Glomerular endothelial cell (primary cell): ENCODE measurements at places on chromosomes 7 and 10. TPM values are rescaled to one million over a fixed set of nuclear protein-coding genes. Genes with fewer than 3 reads are reported as not detected.
A peak's percentile ranks its signal among the peaks of the same experiment; 100 is the strongest.

LDB3 gene
- total RNA-seq: not detected in 2 replicates

CWF19L1 gene
- total RNA-seq: 14.2 and 28.3 TPM in 2 replicates

PRSS1 gene
- not detected in 2 replicates for total RNA-seq

DNA sequence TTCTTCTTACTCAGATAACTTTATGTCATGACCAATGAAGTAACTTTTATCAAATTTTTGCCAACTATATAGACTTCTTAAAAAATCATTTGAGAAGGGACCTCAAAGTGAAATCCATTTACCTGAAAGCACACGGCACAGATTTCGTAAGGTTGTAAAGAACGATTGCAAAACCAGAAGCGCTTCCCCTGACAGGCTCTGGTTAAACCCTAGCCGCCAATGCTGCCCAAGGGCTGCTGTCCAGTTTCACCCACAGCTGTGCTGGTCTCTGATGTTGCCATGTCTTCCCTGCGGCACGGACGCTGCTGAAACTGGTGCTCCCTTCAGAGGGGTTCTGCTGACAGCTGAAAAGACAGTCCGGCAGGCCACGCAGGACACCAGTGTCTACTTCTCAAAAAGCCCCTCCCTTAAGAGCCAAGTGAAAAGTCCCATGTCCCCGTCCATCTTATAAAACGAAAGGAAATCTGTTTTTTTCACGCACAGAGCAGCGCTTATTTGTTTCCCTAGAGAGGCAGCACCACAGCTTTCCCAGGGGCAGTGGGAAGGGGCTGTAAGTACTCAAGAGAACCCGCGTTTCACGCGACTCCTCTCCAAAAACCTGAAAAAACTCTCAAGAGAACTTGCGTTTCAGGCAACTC lies 32.5 kb downstream of the GNA12 start:
- DNase-seq: no peak

DNA sequence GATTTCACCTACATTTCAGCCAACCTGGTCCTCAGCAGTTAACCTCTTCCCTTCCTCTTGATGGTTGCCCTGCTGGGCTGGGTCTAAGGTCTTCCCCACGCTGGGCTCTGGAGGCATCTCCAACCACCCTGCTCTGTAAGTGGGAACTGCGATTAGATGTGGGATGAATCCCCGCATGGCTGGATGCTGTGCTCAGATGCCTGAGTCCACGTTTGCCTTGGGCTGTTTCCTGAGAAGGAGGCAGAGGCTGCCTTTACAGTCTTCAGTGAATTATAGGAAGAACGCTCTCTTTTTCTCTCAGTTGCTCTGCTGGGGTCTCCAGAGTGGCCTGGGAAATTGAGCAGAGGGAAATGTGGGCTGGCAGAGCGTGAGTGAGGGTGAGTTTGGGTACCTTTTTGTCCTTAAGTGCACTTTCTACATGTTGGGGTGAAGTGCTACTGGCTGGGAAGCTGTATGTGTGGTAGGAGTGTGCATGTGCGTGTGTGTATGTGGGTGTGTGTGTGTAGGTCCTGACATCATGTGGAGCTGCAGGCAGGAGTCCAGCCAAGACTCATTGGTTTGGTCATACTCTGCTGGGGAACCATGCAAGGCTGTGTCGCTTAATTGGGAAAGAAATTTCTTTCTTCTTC lies 1.5 kb downstream of the GIMAP8 start:
- DNase-seq: no peak

GDF2 gene
- not detected in 2 replicates for total RNA-seq

ZNF25 gene
- 5.0 and 5.3 TPM in 2 replicates for total RNA-seq

OGDHL gene
- 0.58 TPM in 1 of 2 replicates, not detected in the other for total RNA-seq

ZNF727 gene
- total RNA-seq: not detected in 2 replicates

GRCh38 chr7:47636433-47637175 lies 54.7 kb upstream of the TNS3 start:
- DNase-seq: no peak

GRCh38 chr10:28984431-28984830 lies 304.4 kb upstream of the LYZL1 start:
- peak; percentile 57 for DNase-seq

GRCh38 chr7:131471250-131472004 lies 85.0 kb downstream of the PODXL start:
- no peak for DNase-seq

- DNase-seq: no peak
These were observed 45.7 kb downstream of the BPGM start for GRCh38 chr7:134692344-134692705.

FRA10AC1 gene
- total RNA-seq: 6.9 and 19.0 TPM in 2 replicates

DNA sequence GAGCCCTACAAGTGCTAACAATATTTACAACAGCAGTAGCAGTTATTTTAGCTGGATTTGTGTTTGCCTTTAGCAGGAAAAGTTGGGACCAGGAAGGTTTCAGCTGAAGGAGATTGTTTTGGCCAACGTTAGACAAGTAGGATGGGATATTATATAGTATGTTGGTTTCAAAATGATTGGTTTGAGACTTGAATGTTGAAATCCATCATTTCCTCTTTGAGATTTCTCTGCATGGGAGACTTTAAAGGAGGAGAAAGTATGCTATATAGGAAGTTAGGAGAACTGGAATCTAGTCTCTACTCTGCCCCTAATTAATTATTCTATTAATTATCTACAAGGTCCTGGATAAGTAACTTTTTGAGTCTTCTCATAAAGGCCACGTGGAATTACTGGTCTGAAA lies 263.8 kb downstream of the PTEN start:
- no peak for DNase-seq

- no peak for DNase-seq
These were observed 81.7 kb upstream of the HECTD2 start for GRCh38 chr10:91328320-91328984.

GRCh38 chr10:51747216-51747615 lies 47.8 kb upstream of the CSTF2T start:
- no peak for DNase-seq

- DNase-seq: no peak
These were observed 21.7 kb upstream of the ZNF365 start for GRCh38 chr10:62352356-62352970.

DNA sequence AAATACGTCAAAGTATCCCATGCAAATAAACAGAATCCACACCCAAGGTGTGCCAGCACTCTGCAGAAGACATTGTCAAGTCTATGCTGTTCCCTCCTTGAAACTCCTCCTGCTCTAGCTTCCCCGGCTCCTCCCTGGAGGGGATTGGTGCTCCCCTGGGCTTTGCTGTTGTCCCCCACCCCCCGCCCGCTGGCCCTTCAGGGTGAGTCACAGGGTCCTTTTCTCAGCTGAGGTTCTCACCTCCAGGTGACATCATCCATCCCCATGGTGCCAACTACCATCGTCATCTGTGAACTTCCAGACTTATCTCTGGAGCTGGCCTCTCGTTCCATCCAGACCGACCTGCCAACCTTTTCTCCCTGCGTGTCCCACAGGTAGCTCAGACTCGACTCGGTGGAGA lies 77.0 kb downstream of the ITIH5 start:
- DNase-seq: no peak

TRPV5 gene
- total RNA-seq: not detected in 2 replicates

JAKMIP3 gene
- 0.05 and 0.12 TPM in 2 replicates for total RNA-seq

GRCh38 chr10:16648366-16648765 lies 126.7 kb upstream of the C1QL3 start:
- DNase-seq: no peak

- DNase-seq: no peak
These were observed 7.1 kb downstream of the PI4K2A start for GRCh38 chr10:97647556-97647955.

TUBB8 gene
- total RNA-seq: not detected in 2 replicates

HYCC1 gene
- 64.2 and 68.2 TPM in 2 replicates for total RNA-seq

GRCh38 chr7:96253441-96253840 lies 68.5 kb downstream of the SLC25A13 start:
- DNase-seq: no peak

DNA sequence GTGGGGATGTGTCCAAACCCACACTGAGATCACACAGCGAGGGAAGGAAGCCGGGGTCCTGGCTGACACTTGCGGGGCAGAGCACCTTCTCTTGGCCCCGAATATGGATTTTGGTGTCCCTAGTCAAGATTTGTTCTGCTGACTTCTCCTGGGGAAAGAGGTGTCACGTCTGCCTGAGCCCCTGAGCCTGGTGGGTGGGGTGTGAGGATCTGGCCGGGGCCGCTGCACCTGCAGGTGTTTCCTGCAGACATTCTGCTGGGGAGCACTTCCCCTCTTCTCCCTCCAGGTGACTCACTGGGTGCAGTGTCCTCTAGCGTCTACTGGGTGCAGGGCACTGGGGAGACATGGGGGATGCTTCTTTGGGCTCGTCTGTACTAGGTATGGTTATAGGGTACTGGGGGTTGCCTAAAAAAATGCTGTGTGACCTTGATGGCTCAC lies 99.2 kb downstream of the GRK5 start:
- no peak for DNase-seq

SAMD9L gene
- 22.6 and 43.6 TPM in 2 replicates for total RNA-seq

GRCh38 chr7:35596061-35596460 lies 98.9 kb downstream of the HERPUD2 start:
- no peak for DNase-seq

GRCh38 chr10:120873741-120874140 lies 22.6 kb downstream of the WDR11 start:
- DNase-seq: no peak

- DNase-seq: no peak
These were observed 154.0 kb upstream of the LSM8 start for GRCh38 chr7:118029826-118030422.

GRCh38 chr10:117164592-117165537 lies 26.8 kb upstream of the VAX1 start:
- no peak for DNase-seq

GRCh38 chr7:1255080-1255816 lies 22.6 kb downstream of the UNCX start:
- DNase-seq: no peak

PLPP4 gene
- 3.9 and 11.1 TPM in 2 replicates for total RNA-seq

- DNase-seq: no peak
These were observed 239.5 kb upstream of the PLXNA4 start for GRCh38 chr7:132815696-132816311.

DNA sequence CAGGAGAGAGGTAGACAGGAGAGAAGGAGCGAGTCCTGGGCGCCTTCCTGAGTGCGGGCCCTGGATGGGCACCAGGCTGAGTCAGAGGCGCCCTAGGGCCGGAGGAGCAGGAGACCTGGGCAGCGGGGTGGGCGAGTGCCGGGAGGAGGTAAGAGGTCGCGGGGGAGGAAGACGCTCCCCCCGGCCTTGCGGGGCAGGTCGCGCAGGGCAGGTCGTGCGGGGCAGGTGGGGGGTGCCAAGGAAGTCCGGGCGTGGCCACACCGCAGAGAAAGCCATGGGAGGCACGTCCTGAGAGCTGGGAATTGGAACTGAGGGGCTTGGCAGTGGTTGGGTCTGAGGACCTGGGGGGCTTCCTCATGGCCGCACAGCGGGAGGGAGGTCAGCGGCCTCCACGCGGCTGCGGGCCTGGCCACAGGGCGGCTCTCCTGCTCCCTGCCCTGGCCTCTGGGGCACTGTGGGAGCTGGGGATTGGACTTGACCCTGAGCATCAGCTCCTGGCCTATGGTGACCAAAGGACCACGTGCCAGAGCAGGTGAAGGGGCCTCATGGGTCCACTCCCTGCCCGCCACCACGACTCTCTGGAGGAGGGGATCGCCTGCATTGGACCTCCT lies 935 bp downstream of the MMP21 start:
- DNase-seq: no peak

PDE1C gene
- 1.9 and 2.6 TPM in 2 replicates for total RNA-seq

GRCh38 chr10:43225787-43226153 lies 41.1 kb downstream of the RASGEF1A start:
- no peak for DNase-seq

DNA sequence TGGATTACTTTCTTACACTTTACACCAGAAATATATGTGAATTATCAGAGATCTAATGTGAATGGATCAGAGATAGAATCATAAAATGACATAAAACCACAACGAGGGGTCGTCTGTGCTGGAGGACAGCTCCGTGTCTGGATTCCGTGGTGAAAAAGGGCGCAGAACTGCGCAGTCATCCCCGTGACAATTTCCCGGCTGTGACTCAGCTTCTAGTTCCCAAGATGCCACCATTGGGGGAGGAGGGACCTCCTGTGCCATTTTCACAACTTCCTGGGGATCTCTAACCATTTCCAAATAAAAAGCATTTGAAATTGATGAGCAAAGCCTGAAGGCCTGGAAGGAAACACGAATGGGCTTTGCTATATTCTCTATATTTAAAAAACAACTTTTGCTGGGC lies 72.1 kb downstream of the PDGFA start:
- DNase-seq: no peak

- no peak for DNase-seq
These were observed 612 bp downstream of the HILPDA start for GRCh38 chr7:128456255-128456725.

DNA sequence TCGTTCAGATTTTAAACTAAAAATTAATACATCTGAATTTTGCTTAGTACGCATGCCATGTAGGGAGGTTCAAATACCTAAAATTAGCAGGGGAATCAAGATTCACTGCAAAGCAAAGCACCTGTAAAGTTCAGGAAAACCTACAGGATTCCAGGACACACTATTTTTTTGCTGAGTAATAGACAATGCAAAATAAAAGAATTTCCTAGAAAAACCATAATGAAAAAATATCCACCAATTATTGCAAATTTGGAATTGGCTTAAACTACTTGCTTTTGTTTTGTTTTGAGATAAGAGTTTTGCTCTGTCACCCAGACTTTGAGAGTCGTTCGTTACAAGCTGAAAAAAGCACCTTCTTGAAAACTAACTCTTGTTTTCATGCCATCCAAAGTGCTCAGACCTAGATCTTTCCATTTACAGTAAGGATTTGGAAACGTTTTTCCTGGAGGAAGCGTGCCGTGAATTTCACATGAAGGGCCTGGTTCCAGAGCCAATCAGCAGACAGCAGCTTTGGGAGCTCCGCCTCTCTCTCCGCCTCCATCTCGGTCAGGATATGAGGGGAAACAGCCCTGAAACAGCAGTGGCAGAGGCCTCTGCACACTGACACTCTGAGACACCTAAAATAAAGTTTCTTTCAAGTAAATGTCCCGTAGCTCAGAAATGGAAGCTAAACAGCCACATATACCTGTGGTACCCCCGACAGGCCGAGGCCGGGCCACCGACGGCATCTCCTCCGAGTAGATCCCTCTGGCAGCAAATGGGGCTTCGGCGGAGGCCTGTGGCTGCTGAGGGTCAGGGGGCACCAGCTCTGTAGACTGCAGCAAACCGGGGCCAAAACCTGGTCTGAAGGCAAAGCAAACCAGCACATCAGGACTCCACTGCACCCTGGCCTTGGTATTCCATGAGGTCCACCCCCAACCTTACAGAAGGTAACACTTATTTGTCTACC lies 45.9 kb upstream of the ATP6V0A4 start:
- no peak for DNase-seq
